Stimulated activated CD4-positive, alpha-beta T cell treated with anti-CD3 and anti-CD28 coated beads, Interleukin-1b, Interleukin-23, amount 100 ng/mL, for 4 hours (primary cell): ENCODE measurements at places on chromosomes 3 and 15.

GRCh38 chr3:32045091-32045915 lies 61.1 kb upstream of the GPD1L start:
- no peak for DNase-seq

DNA sequence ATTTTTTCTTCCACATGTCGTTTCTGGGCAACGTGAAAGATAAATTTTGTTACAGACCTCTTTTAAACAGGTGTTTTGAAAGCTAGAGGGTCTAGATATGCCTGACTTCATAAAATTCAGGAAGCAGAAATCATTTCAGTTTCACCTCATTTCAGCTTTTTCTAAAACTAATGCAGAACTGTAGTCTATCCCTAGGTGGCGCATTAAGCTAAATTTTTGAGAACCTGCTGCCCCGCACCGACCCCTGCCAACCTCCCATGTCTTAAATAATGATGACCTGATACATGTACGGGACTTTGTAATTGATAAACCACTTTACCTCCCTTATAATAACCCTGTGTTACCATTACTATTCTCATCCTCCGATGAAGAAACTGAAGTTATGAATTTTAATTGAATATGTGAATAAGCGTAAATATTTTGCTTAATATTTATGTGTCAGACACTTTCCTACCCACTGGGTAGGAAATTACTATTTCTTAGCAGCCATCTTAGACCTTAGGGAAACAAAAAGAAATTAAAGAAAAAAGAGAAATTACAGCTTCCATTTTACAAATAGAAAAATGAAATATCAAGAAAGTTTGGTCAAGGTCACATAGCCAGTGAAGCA lies 78.7 kb upstream of the GCNT3 start:
- DNase-seq: no peak

DNA sequence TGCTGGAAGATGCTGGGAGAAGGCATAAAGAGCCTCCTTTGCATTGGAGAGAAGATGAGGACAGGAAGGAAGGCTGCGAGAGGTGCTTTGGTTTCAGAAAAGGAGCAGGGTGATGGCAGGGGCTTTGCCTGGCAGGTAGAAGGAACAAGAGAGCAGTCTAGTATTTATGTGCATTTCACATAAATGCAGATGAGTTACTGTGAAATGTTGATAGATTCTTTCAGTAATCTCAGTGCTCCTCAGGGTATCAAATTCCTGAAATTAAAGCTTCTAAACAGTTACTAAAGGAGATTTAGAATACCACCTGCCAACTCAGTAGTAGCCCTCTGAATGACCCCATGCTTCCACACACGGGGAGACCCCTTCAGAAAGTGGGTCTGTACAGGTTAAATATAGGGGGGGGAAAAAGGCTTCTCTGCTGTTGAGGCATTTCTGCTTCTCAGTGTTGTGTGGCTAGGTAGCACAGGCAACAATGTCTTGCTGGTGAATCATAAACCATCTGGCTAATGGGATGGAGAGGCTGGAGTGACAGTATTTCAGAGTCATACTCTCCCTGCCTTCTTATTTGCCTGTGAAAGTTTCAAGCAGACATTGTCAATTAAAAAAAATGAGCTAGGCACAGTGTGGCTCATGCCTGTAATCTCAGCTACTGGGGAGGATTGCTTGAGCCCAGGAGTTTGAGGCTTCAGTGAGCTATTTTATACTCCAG lies 14.3 kb upstream of the FBXL22 start:
- no peak for DNase-seq

DNA sequence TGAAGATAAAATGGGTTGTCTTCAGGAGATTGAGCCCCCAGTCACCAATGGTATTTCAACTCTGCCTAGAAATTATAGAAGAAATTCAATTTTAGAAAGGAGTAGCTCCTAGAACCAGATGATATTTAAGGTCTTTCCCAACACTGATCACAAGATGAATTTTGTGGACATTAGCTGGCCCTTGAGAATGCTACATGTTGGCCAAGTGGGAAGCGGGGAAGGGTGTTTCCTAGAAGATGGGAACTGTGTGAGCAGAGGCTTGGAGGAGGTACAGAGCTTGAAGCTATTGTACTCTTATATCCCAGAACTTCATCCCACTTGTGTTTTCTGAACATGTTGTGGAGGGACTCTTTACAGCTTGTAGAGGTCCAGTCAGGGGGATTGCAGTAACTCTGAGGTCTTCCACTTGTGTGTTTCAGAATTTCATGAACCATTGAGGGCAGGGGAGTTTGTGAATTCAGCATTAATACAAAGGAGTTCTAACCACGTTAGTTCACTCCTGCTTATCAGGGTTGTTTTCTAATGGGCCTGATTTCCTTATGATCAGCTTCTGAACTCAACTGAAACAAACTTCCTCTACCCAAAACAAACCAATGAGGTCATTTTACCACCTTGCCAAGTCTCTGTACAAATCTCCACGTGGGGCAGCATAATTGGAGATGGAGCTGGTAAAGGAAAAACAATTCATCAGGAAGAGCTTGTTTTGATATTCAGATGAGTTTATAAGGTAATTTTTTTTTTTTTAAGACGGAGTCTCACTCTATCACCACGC lies 152.6 kb upstream of the TPM1 start:
- DNase-seq: no peak

GRCh38 chr15:33706173-33706572 lies 262.1 kb upstream of the CHRM5 start:
- DNase-seq: no peak

DNA sequence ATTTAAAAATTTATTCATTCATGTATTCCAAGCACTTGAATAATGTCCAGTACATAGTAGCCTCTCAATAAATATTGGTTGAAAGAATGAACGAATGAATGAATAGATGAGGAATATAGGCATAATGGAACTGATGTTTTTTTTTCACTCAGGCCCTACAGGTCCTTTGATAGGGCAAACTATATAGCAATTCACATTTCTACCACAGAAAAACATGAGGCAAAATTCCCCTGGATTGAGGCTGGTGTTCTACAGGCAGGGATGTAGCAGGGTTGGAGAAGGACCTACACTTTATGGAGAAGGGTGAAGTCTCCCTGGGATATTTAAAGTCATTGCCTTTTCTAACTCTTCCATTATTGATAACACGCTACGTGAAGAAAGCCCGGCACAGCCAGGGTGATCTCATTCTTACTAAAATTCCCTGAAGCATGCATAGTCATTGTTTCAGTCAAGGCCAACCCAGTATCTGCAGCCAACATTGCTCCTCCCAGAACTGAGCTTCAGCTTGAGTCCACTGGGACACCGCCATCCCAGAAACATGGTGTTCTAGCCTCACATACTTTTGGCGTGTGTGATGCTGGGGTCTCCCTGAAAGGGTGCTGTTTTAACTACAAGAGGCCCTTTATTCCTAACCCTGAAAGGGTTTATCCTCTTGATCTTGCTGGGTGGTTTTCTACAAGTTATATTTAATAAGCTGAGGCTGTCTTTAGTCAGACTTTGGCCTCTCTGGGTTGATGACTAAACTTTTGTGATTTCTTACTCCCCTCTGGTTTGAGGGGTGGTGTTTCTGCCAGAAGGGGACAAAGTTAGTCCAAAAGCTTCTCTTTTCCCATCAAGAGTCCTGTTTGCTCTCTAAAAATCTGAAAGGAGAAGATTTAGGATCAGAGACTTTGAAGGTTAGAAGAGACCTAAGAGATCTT lies 25.9 kb upstream of the FBN1 start:
- DNase-seq: no peak

DNA sequence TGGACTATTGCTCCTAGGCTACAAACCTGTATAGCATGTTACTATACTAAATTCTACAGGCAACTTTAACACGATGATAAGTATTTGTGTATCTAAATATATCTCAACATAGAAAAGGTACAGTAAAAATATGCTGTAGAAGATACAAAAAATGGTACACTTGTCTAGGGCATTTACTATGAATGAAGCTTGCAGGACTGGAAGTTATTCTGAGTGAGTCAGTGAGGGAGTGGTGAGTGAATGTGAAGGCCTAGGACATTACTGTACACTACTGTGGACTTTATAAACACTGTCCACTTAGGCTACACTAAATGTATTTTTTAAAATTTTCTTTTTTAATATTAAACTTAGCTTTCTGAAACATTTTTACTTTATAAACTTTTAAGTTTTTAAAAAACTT lies 140.5 kb upstream of the SGO1 start:
- DNase-seq: no peak

GRCh38 chr15:78212546-78213424 lies 21.6 kb downstream of the ACSBG1 start:
- DNase-seq: no peak

DNA sequence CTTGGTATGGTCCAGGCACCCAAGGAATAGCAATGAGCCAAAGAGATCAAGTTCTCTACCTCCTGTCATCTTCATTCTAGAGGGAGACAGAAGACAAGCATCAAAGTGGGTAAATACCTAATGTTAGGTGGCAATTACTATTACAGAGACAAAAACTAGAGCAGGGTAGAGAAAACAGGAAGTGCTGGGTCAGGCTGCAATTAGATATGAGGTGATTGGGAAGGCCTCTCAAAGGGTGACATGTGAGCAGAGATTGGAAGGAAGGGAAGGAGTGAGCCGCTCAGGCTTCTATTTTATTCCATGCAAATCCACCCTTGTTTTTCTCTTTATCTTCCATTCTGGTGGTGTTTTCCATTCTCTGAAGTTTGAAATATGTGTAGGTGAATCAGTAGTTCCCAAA lies 37.4 kb downstream of the EBLN2 start:
- DNase-seq: no peak

GRCh38 chr15:68465861-68466560 lies 34.0 kb upstream of the ITGA11 start:
- no peak for DNase-seq

- DNase-seq: no peak
Observed at GRCh38 chr15:89824607-89824867, 9.9 kb upstream of the ANPEP start.

- no peak for DNase-seq
Observed at GRCh38 chr3:139308560-139308959, 35.3 kb upstream of the MRPS22 start.

DNA sequence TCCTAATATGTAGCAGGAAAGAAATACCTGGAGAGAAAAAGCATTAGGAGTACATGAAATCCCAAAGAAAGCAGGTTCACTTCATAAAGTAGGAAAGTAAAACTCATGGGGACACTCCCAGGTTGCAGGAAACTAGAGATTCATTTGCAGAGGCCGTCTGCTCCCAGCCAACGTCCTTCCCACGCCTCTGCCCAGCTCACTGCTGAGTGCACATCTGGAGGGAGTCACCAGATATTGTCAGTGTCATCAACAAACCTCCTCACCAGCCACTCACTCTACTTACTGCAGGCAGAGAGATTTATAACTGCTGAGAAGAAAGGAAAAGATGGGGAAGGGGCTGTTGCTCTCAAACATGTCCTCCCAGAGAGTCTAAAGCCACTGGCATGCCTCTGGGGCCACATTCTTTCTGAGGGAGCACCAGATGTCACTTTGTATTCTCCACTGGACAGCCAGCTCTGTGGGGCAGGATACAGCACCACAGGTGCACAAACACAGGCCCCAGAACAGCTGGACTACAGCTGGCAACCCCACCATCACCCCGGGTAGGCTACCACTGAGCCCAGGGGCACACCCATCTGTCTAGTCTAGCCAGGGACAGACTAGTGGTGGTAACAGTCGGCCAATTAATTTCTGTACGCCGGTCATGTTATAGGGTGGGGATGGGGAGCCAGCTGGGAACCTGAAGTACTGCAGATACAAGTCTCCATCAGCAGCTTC lies 64.5 kb downstream of the NPTN start:
- no peak for DNase-seq

DNA sequence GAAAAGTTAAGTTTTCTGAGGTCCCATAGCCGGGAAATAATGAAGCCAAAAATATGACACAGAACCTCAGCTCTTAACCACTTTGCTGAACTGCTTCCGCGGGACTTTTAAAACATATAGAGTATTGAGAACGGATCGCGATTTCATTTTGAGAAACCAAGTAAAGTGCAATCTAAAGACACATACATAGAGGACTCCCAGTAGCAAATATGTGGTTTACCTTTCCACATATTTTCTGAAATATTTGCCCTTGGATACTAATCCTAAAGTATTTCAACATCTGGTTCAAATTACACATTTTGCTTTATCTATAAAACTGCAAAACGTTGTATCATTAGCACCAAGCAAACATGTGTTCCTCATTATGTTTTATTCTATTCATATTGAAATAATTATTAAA lies 776.5 kb downstream of the ROBO2 start:
- DNase-seq: no peak

- no peak for DNase-seq
Observed at GRCh38 chr3:152910966-152911365, 76.0 kb downstream of the P2RY1 start.

- DNase-seq: no peak
Observed at GRCh38 chr15:68368731-68369435, 63.1 kb downstream of the ITGA11 start.

DNA sequence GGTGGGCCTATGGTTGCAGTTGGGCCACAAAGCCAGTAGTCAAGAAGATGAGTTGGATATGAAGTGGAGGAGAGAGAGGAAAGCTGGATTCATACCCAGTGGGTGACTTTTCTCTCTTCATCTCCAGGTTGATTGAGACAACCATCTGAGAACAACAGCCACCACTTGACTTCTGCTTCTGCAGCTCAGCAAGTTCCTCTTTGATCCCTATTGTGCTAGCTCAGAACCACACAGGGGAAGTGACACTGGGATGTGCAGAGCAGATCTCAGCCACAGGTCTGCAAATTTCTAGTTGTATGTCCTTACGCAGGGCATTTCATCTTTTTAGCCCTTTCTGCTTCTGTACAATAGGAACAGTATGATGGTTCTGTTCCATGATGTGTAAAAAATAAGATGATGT lies 459.2 kb upstream of the ARRDC4 start:
- DNase-seq: no peak

DNA sequence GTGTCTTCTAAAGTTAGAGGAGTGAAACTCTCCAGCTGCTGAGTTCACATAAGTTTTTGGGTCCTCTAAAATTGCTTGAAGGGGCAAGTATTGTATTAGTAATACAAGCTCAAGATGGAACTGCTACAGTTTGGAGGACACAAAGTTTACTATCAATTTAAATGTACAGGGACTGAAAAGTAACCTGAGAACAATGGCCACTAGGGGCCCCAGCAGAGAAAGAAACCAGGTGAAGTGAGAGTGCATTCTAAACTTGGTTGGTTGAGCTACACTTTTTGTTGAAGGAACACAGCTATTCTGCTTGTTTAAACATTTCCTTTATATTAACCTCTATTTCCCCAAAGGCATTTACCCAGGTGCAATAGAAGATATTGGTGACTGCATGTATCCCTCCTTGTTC lies 755.5 kb downstream of the GBE1 start:
- no peak for DNase-seq

GRCh38 chr15:62900071-62900802 lies 142.3 kb upstream of the TPM1 start:
- DNase-seq: no peak
